ENCODE measurements at places on chromosomes 5 and 9.

DNA sequence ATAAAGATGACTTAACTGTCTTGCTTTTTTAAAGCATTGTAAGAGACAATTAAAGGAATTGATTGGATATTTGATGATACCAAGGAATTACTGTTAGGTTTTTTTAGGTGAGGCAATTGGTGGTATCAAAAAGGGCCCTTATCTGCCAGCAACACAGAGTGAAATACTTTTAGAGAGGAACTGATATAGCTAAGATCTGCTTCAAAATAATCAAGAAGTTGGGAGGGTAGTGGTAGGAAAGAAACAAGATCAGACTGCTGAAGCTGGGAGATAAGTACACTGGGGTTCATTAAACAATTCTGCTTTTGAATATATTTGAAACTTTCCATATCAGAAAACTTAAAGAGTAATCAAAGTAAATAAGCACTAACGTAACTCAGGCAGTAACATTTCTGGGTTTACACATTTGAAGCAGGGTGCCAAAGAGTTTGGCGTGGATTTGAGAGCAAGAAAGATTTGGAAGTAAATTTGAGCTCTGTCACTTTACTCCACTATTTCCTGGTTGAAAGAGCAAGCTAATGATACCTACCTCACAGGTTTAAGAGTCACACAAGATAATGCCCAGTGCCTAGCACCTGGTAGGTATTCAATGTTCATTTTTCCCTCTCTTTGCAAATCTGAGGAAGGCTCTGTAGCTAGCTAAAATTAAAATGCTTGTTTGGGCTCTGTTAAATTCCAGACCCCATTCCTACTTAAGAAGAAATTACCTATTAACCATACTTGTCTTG is 6.9 kb downstream of the ERMP1 start:
- DNase-seq = no peak

DNA sequence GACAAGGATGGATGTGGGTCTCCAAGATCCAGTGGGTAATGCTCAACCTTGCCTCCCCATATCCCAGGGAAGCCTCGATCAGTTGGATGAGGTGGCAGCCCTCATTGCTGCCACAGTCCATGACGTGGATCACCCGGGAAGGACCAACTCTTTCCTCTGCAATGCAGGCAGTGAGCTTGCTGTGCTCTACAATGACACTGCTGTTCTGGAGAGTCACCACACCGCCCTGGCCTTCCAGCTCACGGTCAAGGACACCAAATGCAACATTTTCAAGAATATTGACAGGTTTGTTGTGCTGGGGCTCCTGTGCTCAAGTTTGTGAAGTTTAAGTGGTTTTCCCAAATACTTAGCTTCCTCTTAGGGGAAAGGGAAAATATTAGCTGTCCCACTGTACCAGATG is 74.0 kb downstream of the WDR41 start:
- DNase-seq = no peak

DNA sequence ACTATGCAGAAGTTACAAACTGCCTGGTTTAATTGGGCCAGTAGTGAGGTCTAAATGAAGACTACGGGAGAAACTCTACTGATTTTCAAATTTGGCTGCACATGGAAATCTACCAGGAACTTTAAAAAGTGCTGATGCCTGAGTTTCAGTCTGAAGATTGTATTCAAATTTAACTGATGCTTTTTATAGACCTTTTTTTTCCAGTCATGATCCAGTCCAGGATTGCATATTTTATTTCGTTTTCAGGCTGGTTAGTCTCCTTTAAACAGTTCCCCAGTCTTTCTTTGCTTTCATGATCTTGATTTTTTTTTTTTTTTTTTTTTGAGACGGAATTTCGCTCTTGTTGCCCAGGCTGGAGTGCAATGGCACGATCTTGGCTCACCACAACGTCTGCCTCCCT is 23.7 kb upstream of the SPZ1 start:
- no peak for DNase-seq

GRCh38 chr5:93320920-93321445 is 260.0 kb downstream of the NR2F1-AS1 start:
- no peak for DNase-seq

DNA sequence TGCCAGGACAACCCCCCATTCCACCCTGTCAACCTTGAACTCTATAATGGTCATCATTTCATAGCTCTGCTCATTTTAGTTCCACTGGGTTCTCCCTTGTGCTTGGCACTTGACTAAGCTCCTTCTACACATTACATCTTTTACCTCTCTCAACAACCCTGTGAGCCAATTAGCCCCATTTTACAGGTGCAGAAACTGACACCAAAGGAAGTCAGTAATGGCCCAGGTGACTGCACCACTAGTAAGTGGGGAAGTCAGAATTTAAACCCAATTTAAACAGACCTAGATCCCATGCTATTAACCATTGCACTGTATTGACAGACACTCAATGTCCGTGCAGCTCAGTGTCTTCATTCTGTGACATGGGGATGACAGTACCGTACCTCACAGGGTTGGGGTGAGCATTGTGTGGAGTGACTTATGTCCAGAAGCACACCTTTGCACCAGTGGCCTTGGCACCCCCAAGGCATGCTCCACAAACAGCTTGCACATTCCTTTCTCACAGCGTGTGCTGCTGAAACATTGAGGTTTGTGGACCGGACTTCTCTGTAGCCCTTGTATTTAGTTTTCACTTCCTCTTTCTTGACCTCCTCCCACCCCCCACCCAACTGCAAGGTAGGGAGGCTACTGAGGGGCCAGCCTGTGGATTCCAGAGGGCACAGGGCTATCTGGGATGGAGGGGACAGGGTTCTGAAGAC is 23.1 kb downstream of the IRF1 start:
- no peak for DNase-seq

GRCh38 chr9:91160599-91161464 is 200.9 kb downstream of the AUH start:
- DNase-seq = no peak

DNA sequence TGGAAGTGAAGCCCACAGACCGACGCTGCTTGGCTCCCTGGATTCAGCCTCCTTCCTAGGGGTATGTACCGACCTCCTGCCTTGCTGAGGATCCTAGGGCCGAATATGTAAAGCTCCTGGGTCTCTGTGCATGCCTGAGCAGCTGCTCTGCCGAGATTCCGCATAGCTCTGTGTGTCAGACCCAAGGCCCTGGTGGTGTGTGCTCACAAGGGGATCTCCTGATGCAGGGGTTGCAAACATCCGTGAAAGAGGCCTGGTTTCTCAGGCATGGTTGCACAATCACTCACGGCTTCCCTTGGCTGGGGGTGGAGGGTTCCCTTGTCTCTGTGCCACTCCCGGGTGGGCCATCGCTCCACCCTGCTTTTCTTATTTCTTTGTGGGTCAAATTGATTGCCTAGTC is 19.9 kb upstream of the SVEP1 start:
- no peak for DNase-seq

- no peak for DNase-seq
These were observed 367.9 kb upstream of the ADAMTSL1 start for GRCh38 chr9:18106006-18106560.

GRCh38 chr5:41869151-41869723 is 988 bp downstream of the OXCT1 start:
- peak; percentile 28 for DNase-seq

- DNase-seq = no peak
These were observed 146.9 kb downstream of the RORB start for GRCh38 chr9:74644023-74644422.

DNA sequence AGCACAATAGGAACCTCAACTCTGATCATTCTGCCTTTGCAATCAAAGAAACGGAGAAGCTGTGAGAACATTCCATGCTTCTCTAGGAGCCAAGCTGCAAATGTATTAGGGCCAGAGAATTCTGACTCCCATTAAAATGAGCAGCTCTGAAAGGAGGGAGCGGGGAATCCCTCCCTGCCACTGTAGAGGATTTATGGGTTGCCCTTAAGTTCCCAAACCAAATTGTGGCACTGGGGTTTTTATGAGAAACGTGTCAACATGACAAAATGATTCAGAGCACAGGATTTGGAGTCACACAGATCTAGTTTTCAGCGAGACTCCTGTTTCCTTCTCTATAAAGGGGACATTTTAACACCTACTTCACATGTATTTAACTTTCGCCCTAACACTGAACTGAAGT is 1.8 kb downstream of the IL6ST start:
- DNase-seq = no peak

GRCh38 chr9:73579823-73580222 is 428.2 kb downstream of the ANXA1 start:
- DNase-seq = no peak

- no peak for DNase-seq
These were observed 12.2 kb upstream of the ELL2 start for GRCh38 chr5:95973793-95974325.

DNA sequence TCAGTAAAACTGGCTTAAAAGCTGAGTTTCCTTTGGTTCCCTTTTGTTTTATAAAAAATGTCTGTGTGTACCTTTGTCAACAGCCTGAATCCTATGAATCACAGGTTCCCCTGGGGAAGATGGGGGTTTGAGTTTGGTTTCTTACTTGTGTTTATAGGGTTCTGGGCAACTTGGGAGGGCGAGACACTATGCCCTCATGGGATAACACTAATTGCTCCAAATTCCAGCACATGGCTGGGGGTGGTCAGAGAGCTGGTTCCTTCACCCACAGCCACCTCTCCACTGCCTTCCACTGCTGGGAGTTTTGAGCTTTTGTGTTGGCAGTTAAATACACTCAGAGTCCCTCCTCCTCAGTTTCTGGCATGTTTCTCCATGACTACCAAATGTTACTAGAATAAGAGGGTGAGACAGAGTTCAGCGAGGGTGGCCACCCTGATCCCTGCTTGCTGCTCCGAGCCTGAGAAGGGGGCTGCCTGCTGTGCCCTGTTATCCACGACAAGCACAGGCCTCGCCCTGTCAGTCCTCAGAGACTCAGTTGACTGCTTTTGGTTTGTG is 83.0 kb upstream of the EPB41L4B start:
- DNase-seq = no peak

DNA sequence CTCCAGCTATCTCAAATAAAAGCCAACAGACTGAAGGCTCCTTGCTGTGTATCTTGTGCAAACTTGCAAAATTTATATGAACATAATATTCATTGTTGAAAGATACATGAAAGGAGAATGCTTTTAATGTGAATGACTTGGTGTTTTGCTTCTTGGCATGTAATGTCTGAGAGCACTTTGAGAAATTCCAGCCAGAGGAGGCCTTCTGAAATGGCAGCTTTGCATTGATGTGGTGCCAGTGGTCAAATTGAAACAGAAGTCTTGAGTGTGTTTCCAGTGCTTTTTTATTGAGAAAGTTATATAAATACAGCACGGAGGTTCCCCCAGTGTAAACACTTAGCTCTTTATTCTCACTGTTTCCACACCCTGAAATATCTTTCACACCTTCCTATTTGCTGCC is 182.1 kb downstream of the ADCY2 start:
- no peak for DNase-seq

- DNase-seq = no peak
These were observed at the start of gene UBE2QL1 for GRCh38 chr5:6448622-6449464. TSS of gene UBE2QL1 (plus strand) at chr5:6448859. CDS start at chr5:6448894, 35 bp downstream.

DNA sequence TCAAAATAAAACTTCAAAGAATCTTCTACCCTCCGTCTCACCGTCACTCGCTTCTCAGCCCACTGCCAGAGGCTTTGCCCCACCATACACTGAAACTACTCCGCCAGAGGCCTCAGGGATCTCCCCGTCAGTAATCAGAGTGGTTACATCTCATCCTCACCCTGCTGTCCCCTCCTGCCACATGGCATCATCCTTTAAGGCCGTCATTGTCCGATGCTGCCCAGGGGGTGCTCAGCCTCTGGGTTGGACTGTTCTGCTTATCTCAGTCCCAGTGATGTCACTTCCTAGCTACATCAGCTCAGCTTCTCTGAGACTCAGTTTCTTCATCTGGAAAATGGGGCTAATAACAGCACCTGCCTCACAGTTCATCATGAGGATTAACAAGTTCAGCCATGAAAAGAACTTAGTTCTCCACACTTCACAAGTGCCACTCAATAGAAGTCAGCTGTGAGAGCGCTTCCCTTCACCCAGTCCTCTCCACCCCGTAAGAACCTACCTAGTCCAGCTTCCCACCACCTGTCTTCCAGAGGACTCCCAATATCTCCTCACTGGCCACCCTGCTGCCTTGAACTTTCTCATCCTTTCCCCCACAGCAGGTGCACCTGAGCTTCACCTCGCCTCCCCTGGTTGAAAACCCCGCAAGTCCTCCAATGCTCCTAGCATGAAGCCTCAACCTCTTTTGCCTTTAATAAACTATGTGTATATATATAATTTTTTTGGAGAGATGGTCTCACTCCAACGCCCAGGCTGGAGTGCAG is 2.8 kb upstream of the IL3 start:
- DNase-seq = no peak

DNA sequence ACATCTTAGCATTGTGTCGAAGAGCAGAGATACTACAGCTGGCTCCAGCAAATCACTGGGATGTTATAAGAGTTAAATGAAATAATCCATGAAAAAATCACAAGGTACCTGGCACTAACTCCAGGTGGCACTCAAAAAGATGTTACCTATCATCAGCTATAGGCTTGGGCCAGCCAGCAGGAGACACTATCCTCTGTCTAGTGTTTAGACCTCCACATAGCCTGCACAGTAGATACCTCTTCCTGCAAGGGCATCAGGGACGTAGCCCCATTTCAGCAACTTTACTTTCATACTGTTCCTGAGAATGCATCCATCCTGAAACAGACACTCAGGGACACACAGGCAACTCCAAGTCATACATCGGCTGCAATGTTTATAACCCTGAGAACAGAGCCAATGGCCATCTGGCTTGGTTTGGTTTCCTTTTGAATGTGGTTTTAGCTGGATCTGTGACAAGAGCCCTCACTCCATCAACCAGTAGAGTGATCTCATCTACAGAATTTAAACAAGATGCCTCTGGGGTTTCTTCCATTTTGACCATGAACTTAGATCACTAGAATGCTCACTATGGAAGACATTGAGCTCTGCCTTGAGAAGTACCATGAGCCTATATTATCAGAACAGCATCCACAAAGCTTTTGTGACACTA is 69.9 kb downstream of the TLE1 start:
- DNase-seq = no peak

DNA sequence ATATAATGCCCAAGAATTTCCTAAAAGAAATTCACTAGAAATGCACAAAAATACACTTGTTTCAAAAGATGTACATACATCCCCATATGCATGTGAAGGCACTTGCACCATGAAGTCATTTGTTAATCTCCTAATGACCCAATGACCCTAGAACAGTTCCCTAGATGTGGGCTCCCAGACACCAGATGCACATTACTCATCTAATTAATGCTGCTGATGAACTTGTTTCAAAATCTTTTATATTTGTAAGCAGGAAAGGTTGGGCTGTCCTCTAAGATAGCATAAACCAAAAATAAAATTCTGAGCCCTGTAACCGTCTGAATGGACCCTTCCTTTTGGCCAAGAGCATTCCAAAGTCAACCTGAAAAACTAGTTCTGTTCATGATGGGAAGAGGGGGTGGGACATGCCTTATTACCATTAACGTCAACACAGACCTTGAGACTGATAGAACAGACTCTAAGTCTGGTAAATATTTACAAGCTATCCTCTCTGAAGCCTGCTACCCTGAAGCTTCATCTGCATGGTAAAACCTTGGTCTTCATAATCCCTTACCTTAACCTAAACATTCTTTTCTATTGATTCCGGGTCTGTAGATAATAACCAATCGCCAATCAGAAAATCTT is 91.0 kb upstream of the DAPK1 start:
- DNase-seq = no peak

- no peak for DNase-seq
These were observed 1.1 kb downstream of the CD14 start for GRCh38 chr5:140631831-140632365.

GRCh38 chr5:125882061-125882460 is 541.1 kb upstream of the GRAMD2B start:
- DNase-seq = no peak
